ENCODE measurements at places on chromosomes 7 and 10.

DNA sequence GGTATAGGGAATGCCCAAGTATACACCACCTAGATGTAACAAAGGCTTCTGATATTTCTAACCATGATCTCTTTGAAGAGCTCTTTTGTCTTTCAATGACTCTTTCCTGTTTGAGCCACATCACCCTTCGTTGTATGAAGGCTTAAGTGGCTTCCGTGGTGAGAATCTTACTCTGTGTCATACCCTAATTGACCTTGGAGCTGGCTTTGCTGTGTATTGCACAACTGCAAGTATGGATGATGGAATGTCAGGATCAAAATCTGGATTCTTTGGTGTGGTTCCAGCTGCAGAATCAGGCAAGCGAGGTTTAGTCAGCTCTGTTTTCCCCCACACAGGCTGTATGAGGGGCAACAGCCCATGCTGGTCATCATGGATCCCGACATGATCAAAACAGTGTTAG lies 16.0 kb downstream of the CYP3A43 start:
- DNase-seq: no peak

DNA sequence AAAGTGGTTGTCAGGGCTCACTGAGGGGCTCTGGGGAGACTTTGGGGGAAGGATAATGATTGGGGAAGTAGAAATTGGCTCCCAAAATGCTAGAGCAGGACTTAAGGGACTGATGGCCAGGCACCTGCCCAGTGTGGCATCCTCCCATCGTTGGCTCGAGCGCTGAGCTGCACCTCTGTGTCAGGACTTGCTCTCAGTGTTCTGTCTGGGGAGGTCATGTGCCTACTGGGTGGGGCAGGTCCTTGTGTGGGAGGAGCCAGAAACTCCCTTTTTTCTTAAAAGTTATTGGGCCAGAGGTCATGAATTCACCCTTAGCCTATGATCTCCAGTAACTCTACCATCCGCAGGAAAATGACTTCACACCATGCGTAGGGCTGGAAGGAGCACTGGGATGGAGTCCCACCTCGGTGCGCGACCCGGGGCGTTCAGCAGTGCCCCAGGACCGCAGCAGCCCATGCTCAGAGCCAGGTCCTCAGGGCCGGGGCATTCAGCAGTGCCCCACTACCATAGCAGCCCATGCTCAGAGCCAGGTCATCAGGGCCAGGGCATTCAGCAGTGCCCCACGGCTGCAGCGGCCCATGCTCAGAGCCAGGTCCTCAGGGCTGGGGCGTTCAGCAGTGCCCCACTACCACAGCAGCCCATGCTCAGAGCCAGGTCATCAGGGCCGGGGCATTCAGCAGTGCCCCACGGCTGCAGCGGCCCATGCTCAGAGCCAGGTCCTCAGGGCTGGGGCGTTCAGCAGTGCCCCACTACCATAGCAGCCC lies 221.9 kb downstream of the EBF3 start:
- DNase-seq: no peak

GRCh38 chr10:103652599-103653281 lies 159.2 kb downstream of the NEURL1 start:
- DNase-seq: no peak

GRCh38 chr10:70558871-70559810 lies 43.4 kb downstream of the PRF1 start:
- no peak for DNase-seq

DNA sequence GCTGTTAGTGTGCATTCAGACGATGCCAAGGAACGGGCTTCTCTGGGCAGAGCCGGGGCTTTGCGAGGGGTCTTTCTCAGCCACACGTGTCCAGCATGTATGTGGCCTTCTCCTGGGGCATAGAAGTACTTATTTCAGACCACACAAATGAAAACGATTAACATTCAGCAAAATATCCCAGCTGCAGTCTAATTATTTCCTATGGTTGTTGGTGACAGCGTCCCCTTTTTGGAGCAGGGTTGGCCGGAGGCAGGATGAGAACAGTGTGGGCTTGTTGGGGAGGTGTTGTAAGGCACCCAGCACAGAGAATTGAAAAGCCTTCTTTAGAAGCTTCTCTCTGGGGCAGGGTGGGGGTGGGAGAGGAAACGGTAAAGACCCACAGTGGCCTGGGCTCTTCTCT lies 54.2 kb downstream of the PTPRE start:
- DNase-seq: no peak

- DNase-seq: no peak
These were observed 116.7 kb downstream of the VIPR2 start for GRCh38 chr7:159027789-159028507.

DNA sequence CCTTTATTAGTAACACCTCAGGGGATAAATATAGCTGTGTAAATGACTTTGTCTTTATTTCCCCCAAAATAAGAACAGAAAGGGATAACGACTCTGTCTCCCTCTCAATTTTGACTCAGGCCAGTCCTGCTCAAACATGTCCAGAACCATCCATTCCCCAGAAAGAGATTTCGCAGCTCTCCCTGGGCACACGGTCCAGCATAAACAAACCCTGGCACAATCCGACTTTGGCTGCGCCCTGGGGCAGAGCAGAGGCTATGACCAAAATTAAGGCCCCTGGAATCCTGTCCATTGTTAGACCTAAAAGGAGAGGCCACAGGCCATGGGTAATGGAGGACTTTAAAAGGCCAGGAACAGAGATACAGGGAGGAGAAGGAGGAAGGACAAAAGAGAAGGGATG lies 99.1 kb downstream of the PRPF18 start:
- DNase-seq: no peak
